ENCODE measurements at places on chromosomes 16 and 17.

DNA sequence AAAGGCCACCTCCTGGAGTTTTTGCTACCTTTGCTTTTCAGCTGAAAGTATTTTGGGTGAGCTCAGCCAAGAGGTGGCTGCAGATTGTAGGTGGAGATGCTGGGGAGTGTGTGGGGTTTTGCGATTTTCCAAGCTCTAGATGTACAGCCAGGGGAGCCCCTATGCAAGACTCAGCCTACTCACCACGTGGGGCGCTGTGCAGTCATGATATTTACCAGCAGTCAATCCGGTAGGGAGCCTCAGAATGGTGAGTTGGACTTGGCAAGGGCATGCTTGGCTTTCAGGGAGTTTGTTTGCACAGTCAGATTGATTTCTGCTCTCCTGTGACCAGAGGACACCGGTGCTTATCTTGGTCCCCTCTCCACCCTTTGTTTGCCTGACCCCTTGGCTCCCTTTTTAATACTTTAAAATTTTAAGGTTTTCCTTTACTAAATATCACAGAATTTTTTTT is 175.3 kb downstream of the UTP18 start:
- no peak for DNase-seq

DNA sequence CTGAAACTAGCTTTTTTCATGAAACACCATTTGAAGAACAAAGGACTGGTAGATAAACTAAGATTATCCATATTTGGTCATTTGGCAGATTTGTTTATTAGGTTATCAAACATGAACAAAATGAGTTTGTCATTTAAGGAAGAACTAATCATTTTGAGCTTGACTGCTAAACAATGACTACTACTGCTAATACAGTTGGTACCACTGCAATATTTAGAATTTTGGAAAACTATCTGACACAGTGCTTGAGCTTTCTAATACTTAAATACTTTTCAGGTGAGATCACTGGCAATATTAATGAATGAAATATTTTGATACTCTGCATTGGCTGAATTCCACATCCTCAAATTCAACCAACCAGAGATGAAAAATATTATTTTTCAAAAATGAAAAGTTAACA is 47.2 kb downstream of the MED13 start:
- no peak for DNase-seq

GRCh38 chr17:14622615-14623101 is 321.8 kb downstream of the HS3ST3B1 start:
- DNase-seq: no peak

- DNase-seq: no peak
Observed at GRCh38 chr17:2684549-2684948, 27.0 kb downstream of the CLUH start.

DNA sequence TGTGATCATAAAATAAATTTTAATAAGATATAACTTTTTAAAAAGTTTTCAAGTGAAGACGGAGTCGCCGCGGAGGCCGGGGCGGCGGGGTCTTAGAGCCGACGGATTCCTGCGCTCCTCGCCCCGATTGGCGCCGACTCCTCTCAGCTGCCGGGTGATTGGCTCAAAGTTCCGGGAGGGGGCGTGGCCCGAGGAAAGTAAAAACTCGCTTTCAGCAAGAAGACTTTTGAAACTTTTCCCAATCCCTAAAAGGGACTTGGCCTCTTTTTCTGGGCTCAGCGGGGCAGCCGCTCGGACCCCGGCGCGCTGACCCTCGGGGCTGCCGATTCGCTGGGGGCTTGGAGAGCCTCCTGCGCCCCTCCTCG is at the start of gene FOXC2:
Gene FOXC2, plus strand, starts transcription at position 229 of the 365 bp plus-strand sequence. CDS start 507 bp downstream, outside the sequence.
- DNase-seq: no peak

- DNase-seq: no peak
Observed at GRCh38 chr17:69232650-69233049, 4.0 kb upstream of the ABCA10 start.

DNA sequence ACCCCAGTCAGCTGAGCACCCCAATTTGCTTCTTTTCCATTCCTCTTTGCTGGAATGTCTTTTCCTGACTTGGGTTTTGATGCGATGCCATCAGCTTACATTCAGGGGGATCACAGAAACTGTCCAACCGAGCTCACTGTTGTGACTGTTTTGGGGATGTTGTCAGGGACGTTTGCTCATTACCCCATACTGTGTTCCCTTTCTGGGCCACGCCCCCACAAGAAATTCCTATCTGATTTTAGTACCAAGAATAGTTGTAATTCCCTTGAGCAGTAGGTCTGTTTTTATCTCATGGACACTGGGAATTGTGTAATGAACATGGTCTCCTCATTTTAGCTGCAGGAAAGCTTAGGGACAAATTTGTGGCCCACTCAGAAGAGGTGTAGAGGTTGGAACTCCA is 2.6 kb upstream of the NTN1 start:
- DNase-seq: no peak

DNA sequence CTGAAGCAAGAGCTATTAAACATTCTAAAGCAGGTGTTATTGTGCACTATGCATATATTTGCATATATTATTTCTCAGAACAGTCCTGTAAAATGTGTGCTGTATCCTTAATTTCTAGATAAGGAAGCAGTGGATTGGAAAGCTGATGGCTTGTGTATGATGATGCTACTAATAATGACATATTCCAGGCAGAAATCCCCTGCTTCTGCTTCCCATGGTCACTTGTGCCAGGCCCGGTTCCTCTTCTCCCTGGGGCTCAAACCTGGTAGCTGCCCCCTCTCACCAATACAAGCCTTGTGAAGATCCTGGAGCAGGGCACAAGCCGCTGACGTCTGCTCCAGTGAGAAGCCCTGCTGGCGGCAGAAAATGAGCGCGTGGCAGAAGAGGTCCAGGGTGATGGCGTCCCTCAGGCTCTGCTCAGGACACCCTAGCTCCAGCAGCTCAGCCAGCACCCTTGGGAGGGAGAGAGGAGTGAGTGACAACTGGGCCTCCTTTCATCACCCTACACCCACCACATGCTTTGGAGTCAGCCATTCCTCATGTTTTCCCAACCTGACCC is 1.8 kb downstream of the CFAP119 start:
- DNase-seq: no peak

GRCh38 chr17:47257651-47258339 is 4.2 kb downstream of the ITGB3 start:
- DNase-seq: peak; percentile 77

- DNase-seq: no peak
Observed at GRCh38 chr17:77609553-77610517, 348.7 kb upstream of the TNRC6C start.

- DNase-seq: no peak
Observed at GRCh38 chr16:31466381-31466841, 5.5 kb upstream of the TGFB1I1 start.

DNA sequence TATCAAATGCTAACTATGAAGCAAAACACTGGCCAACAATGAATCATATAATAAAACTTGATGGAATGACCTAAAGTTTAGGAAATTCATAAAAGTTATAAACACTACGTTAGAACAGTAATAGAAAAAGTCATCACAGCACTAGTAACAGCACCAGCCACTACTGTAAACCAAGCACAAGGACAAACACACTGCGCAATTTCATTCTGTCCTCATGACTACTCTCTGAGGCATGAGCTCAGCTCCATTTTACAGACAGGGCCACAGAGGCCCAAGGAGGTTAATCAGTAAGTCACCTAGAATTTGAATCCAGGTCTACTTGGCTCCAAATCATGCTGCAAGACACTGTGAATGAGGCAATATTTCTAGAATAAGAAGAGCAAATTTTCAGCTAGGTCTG is 13.4 kb downstream of the EMC8 start:
- DNase-seq: no peak

- no peak for DNase-seq
Observed at GRCh38 chr16:81216706-81217105, 21.8 kb upstream of the BCO1 start.

DNA sequence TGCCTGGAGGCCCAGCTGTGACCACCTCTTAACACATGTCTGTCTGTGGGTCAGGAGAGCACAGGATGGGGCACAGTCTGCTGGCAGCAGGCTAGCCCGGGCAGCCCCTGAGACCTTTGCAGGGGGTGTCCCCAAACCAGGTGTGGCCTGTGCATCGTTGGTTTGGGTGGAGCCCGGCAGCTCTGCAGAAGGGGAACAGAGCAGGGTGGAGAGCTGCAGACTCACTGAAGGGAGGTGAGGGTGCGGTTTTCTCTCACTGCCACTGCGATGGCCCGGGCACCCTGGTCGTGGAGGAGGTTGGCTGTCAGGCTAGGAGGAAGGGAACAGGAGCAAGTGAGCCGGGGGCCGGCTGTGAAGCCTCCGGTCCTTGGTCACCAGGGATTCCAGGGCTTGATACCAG is 28.8 kb downstream of the NLRC3 start:
- no peak for DNase-seq

- no peak for DNase-seq
Observed at GRCh38 chr17:601244-601925, 113.3 kb downstream of the VPS53 start.

DNA sequence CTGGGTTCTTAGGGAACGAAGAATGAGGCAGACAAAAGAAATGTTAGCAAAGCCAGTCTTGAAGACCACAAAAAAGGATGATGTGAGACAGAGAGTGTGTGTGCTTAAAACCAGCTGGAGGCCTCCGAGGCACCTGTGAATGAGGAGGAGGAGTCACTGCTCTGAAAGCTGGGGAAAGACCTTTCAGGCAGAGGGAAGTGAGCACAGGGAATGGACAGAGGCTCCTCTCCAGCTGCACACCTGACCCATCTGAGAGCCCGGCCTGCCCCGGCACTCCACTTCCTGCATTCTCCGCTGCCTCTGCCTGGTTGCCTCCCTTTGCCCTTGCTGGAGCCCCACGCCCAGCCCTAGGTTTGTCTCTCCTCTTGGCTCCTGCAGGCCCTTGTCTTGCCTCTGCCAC is 55.2 kb upstream of the SREBF1 start:
- no peak for DNase-seq

DNA sequence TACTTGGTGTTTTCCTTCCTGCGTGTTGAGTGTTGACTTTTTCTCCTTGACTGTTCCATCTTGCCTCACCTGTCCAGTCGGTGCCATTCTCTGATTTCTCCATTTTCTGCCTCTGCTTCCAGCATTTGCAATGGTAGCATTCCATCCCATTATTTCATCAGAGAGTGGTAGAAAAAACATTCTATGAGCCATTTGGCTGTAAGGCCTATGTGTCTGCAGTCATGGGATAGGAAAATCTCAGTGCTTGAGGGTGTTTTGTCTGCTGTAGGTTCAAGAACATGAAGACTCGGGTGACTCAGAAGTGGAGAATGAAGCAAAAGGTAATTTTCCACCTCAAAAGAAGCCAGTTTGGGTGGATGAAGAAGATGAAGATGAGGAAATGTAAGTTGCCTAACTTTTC is 2.7 kb downstream of the UTP18 start:
- DNase-seq: no peak

GRCh38 chr17:70144260-70144846 is 25.0 kb upstream of the KCNJ2 start:
- DNase-seq: no peak

DNA sequence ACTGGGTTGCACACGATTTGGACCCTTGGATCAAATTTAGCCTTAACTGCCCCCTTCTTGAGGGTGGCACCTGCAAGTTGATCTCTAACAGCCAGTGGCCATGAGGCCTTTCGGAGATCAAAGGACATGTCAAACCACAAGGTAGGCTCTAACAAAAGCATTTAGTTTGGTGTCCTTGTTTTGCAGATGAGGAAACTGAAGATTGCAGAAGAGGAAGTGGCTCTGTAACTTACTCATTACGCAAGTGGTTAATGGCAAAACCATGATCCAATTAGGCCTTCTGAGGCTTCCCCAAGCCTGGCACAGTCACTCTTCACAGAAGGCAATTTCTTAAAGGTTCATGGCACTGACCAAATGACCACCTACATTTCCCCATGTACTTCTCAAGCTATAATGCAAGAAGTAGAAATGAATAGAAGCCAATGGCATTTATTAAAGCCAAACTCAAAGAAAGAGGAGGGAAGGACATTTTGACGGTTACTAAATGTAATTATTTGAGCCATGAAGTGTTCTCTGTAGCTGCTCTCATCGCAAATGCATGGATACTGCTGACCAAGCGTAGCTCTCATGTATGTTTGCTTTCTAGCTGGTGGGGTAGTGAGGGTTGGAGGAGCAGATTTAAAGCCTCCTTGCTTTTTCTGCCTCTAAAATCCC is 32.8 kb upstream of the ABCC12 start:
- no peak for DNase-seq

DNA sequence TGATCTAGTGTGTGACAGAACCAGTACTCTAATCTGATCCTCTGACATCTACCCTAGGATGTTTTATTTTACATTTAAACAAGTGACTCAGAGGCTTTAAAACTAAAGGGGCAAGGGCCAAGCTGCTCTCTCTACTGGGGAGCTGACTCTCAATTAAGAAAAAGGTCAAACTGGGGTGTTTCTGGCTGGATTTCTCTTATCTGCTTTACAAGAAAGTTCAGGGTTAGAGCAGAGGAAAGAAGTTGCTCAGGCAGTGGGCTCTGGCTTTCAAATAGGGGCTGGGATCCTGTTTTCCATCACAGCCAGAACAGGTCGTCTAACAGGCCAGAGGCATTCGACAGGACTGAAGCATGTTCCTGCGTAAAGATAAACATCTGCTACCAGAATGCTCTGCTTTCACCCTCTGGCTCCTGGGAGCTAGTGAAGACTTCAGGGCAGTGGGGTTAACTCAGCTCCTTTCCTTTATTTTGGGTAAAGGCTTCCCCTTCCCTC is 8.5 kb downstream of the MMP28 start:
- DNase-seq: no peak

GRCh38 chr17:16091773-16092172 is 92.1 kb downstream of the TTC19 start:
- no peak for DNase-seq

GRCh38 chr17:2398655-2399571 is 1.9 kb downstream of the MNT start:
- no peak for DNase-seq

DNA sequence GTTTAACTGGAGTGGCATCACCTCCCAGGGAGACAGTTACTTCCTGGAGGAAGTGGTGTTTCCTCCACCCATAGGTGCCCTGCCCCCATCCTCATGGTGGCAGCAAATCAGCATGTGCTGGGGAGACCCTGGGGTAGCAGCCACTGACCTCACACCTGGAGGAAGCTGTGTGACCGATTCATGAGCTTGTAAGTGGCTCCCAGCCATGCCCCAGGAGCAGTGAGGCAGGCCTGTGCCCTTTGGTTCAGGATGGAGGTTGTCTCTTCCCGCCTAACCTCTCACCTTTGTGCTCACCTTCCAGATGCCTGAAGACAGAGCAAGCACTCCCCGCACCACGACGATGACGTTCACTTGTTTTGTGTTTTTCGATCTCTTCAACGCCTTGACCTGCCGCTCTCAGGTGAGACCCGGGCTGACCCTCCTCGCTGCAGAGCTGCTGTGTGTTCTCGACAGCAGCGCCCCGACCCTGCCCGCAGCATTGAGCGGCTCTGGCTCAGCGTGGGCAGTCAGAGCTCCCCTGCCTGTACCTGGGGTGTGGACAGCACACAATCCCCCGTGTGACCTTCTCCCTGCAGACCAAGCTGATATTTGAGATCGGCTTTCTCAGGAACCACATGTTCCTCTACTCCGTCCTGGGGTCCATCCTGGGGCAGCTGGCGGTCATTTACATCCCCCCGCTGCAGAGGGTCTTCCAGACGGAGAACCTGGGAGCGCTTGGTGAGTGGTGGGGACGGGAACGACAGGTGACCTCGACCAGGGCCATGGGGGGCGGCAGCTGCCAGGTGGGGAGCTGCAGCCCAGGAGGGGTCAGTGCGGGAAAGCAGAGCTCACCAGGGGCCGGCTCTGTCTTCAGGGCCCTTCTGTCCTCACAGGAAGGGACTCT is 42.8 kb downstream of the MEAK7 start:
- DNase-seq: no peak

- DNase-seq: no peak
Observed at GRCh38 chr17:17605729-17606088, 14.2 kb upstream of the PEMT start.

- peak; percentile 66 for DNase-seq
Observed at GRCh38 chr17:2392252-2393173, 8.3 kb downstream of the MNT start.
